ENCODE measurements at places on chromosomes 6 and 20.

GRCh38 chr6:163605385-163606097 lies 191.0 kb downstream of the QKI start:
- no peak for DNase-seq

- no peak for DNase-seq
These were observed 24.0 kb downstream of the HBS1L start for GRCh38 chr6:135030532-135031178.

DNA sequence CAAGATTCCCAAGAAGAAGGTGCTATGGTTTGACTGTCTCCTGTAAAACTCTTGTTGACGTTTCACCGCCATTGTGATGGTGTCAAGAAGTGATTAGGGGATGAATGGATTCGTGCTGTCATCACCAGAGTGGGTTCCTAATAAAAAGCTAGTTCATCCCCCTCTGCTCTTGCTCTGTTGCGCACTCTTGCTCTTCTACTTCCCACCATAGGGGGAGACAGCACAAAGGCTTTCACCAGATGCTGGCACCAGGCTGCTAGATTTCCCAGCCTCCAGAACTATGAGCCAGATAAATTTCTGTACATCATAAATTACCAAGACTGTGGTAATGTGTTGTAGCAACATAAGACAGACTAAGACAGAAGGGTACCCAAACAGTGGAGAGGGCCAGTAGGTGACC lies 21.6 kb upstream of the CCDC28A start:
- no peak for DNase-seq

GRCh38 chr6:52341561-52342260 lies 20.2 kb upstream of the PAQR8 start:
- no peak for DNase-seq

DNA sequence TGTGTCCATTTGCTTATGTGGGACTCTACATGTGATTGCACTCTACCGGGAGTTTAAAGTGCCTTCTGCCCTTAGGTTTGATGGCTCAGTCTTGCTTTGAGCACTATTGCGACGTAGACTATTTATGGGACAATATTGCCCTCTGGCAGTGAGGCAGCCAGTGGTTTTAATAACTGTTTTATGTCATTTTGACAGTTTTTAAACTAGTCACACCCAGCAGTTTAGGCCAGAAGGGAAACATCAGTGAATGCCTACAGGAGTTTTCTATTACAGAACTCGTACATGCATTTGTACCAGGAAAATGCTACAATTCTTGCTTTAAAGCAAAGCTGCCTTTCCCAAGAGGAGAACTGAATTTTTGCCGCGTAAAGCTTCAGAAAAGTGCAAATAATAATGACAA lies 813.7 kb downstream of the KIF16B start:
- peak; percentile 63 for DNase-seq

DNA sequence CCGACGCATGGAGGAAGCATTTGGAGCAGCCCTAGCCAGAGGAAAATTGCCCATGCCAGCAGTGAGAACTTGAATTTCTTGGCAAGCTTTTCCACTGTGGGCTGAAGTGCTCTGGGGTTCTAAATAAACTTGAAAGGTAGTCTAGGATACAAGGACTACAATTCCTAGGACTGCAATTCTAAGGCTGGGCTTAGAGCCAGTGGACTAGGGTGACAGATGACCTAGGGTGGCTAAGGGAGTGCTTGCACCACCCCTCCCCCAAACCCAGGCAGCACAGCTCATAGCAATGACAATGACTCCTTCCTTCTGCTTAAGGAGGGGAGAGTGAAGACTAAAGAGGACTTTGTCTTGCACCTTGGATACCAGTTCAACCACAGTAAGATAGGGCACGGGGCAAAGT lies 122.3 kb downstream of the THBS2 start:
- DNase-seq: no peak

DNA sequence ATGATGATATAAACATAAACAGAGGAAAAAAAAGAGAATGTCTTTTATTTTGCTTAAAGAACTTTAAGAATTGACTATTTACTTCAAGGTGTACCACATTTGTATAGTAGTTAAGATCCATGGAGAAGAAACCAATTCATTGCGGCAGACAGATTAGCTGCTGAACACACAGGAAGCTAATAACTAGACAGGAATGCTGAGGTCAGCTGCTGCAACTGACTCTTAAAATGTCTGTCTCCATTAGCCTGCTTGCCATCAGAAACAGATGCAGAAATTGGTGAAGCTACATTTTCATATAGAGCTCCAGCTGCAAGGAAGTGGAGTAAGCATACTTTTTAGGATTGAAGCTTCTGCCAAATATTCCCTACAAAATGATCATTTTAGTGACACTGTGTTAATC lies 939.5 kb downstream of the EPHA7 start:
- DNase-seq: peak; percentile 3

GRCh38 chr20:50194831-50195523 lies 4.3 kb downstream of the CEBPB start:
- no peak for DNase-seq

- peak; percentile 49 for DNase-seq
These were observed 103.1 kb upstream of the NAA20 start for GRCh38 chr20:19913927-19914614.

- DNase-seq: no peak
These were observed 62.0 kb upstream of the BCLAF1 start for GRCh38 chr6:136351518-136352110.

DNA sequence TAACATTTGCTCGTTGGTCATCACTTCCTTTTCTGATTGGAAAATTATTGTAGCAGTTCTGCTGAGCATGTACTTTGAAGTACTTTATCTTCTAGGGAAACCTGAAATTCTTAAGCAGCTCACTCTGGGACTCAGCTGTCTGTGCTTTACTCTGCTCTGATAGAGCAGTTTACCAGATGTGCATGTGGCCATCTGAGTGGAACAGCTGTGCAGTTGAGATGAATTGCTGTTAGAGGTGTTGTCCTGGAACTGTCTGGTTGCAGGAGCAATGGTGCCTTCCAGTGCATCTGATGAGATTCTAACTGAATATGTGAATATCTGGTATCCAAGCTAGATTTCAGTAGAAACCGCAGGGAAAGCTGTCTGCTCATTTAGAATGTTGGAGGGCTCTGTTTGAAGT lies 27.2 kb downstream of the PANK2 start:
- no peak for DNase-seq

- DNase-seq: no peak
These were observed 3.2 kb upstream of the REPS1 start for GRCh38 chr6:138991206-138991605.

DNA sequence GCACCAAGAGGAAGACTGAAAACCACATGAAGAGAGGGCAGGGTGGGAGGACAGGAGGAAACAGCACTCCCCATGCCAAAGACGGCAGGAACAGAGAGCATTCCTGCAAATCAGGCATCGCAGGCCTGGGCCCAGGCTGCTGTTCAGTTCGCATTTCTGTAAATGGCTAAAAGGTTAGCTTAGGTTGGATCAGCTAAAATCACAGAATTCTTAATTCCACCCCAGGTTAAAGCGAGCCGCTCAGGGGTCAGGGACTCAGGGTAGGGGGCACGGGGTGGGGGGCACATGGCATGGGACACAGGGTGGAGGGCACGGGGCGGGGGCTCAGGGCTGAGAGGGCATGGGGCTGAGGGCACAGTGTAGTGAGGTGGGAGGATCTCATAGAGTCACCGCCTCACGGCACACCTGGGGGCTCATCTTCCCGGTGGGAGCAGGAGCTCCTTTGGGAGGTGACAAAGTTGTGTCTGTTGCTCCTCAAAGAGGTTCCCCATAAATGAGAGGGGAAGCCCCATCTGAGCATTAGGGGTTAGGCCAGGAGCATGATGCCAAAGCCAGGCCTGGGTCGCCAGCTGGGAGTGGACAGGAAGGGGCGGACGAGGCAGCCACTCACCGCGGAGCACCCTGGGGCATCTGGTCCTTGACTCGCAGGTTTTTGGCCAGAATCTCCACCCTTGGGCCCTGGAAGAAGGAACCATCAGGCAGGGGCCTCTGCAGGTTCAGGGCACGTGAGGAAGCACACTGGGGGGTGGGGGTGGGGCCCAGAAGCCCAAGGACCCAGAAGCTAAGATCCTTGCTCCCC lies 200.7 kb downstream of the PREX1 start:
- no peak for DNase-seq

DNA sequence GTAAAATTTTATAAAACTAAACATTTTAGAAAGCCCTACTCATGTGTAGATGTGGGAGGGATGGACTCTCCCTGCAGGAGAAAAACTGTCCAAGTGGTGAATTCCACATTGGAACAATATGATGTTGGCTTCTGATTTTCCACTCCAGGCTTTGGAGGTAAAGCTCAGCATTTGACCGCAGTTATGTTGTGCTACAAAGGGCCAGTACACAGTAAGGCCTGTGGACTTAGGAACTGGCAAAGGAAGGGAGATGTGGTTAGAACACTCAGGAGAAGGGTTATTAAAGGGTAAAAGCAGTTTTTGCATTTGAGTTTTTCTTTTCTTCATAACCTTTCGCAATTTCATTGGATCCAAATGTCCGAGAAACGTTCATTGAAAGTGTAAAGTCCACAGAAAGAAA lies 150.3 kb upstream of the SASH1 start:
- peak; percentile 59 for DNase-seq

GRCh38 chr6:41306187-41306854 lies 19.8 kb upstream of the TREM1 start:
- peak; percentile 34 for DNase-seq

- DNase-seq: no peak
These were observed 210.4 kb downstream of the TAF4 start for GRCh38 chr20:61855286-61855685.

DNA sequence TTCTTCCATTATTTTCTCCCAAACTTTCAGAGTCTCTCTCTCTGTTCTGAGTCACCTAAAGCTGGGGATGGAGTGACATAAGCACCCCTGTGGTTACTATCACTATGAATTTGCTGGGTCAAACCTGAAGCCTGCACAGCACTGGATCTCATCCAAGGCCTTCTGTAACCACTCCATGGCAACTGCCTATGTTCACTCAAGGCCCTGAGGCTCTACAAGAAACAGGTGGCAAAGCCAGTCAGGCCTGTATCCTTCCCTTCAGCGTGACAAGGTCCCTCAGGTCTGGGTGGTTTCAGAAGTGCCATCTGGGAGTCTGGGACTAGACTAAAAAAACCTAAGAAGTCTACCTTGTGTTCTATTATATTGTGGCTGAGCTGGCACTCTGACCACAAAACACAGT lies 1278.8 kb upstream of the EYS start:
- DNase-seq: no peak

GRCh38 chr6:82275686-82276085 lies 28.1 kb upstream of the IBTK start:
- DNase-seq: no peak

DNA sequence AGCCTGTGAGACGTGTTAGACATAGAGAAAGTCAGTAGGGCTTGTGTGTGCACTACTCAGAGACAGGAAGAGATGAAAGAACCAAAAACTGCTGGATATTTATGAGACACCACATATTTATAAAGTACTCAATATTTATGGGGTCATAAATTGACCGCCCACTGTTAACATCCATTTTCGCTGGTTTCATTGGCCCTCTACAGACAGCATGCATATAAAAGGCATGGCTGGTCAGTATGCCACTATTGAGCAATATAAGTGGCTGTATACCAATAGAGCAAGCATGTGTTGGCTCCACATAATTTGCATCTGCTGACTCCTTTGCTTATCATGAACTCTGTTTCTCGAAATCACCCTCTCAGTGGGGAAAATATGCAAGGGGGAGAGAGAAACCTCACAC lies 110.3 kb upstream of the BTN3A2 start:
- DNase-seq: no peak

DNA sequence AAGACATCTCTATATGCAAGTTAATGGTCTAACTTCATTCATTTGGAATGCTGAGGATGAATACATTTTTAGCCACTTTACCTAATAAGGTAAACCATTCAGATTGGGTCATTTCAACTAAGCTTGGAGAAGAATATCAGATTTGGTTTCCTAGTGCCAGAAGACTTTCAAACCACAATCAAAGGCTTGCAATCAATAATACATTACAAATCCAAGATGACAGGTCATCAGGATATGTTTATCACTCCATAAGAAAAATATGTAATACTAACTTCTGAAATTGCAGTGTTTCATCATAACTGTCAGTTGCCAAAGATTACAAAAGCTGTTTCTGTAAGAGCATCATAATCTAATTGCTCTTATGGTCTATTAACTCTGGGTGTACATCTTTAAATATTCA lies 654.0 kb downstream of the COL12A1 start:
- DNase-seq: peak; percentile 82

Data from fibroblast of skin of back (primary cell).